Activated T-helper 1 cell treated with anti-CD3 and anti-CD28 coated beads, Interleukin-12 subunit alpha, Interleukin-12 subunit beta, Interleukin-2, Interleukin-4 antibody, amounts not matched to agents 30 ng/mL and 10 ng/mL and 1 ng/mL, durations not matched to agents 14 hours and 24 hours and 36 hours (primary cell): ENCODE measurements at places on chromosomes 13 and 19.

DNA sequence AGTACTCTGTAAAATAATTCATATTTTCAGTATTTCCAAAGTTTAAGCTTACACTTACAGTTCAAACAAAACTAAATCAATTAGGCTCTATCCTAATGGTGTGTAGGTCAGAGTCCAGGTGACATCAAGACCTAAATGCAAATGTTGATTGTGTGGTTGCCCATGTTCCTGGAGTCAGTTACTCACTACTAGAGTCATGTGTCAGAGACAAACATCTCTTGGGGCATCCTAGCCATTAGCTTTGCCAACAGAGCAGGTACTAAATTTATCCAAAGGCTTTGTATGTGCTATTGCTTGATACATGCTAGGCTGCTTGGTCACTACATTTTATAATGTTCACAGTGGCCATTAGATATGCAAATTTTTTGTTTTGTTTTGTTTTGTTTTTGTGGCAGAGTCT, 11.7 kb downstream of the SPRY2 start:
- peaks cover 4% of the 10 kb centered on the region for H3K27me3 ChIP-seq
- H3K27ac ChIP-seq, result no peak overlapping the region
- no peaks in the 10 kb centered on the region for H3K4me1 ChIP-seq
- no peaks in the 10 kb centered on the region for H3K36me3 ChIP-seq
- no peak overlapping the region for H3K4me3 ChIP-seq

- peaks cover 9% of the 10 kb centered on the region for H3K4me1 ChIP-seq
- no peaks in the 10 kb centered on the region for H3K36me3 ChIP-seq
- H3K4me3 ChIP-seq, result peak within 1 kb of the TSS; percentile 81
Measured at GRCh38 chr13:112968910-112969691, at the start of gene MCF2L. Gene MCF2L (plus strand): TSS chr13:112969214. CDS start chr13:112969380, 166 bp downstream.

GRCh38 chr19:45161738-45162607, 1.2 kb upstream of the NKPD1 start:
- H3K4me3 ChIP-seq, result no peak overlapping the region
- no peak for DNase-seq
- H3K4me1 ChIP-seq, result peaks cover 14% of the 10 kb centered on the region
- H3K36me3 ChIP-seq, result peaks cover 1% of the 10 kb centered on the region

- no peaks in the 10 kb centered on the region for H3K36me3 ChIP-seq
- H3K4me3 ChIP-seq, result no peak overlapping the region
- H3K27me3 ChIP-seq, result no peaks in the 10 kb centered on the region
Measured at GRCh38 chr19:53308339-53308811, 25.2 kb upstream of the ZNF845 start.

- no peak overlapping the region for H3K27ac ChIP-seq
- H3K4me3 ChIP-seq, result no peak overlapping the region
- H3K27me3 ChIP-seq, result peaks cover 17% of the 10 kb centered on the region
- no peak for DNase-seq
- H3K36me3 ChIP-seq, result no peaks in the 10 kb centered on the region
Measured at GRCh38 chr19:46460981-46461380, 10.4 kb downstream of the PNMA8A start.

GRCh38 chr13:61712621-61713020, 297.0 kb upstream of the PCDH20 start:
- no peak overlapping the region for H3K4me3 ChIP-seq
- H3K27me3 ChIP-seq, result no peaks in the 10 kb centered on the region
- H3K27ac ChIP-seq, result no peak overlapping the region
- no peaks in the 10 kb centered on the region for H3K4me1 ChIP-seq

GRCh38 chr19:14150770-14151661, 14.6 kb upstream of the ASF1B start:
- H3K4me1 ChIP-seq, result peaks cover 20% of the 10 kb centered on the region
- H3K27ac ChIP-seq, result no peak overlapping the region
- no peak for DNase-seq
- no peak overlapping the region for H3K4me3 ChIP-seq
- peaks cover 9% of the 10 kb centered on the region for H3K36me3 ChIP-seq

GRCh38 chr19:6551607-6552450, 21.0 kb downstream of the TNFSF9 start:
- DNase-seq, result peak; percentile 40
- peaks cover 6% of the 10 kb centered on the region for H3K4me1 ChIP-seq
- no peak overlapping the region for H3K27ac ChIP-seq
- peaks cover 8% of the 10 kb centered on the region for H3K27me3 ChIP-seq
- no peaks in the 10 kb centered on the region for H3K36me3 ChIP-seq

- DNase-seq, result no peak
- no peak overlapping the region for H3K27ac ChIP-seq
- no peaks in the 10 kb centered on the region for H3K36me3 ChIP-seq
Measured at GRCh38 chr13:109422161-109422560, 364.2 kb downstream of the IRS2 start.

- no peaks in the 10 kb centered on the region for H3K36me3 ChIP-seq
- H3K4me1 ChIP-seq, result no peaks in the 10 kb centered on the region
- no peak for DNase-seq
- H3K27me3 ChIP-seq, result peaks cover 3% of the 10 kb centered on the region
- H3K4me3 ChIP-seq, result no peak overlapping the region
- H3K27ac ChIP-seq, result no peak overlapping the region
Measured at GRCh38 chr13:36160297-36160696, 29.1 kb upstream of the DCLK1 start.

GRCh38 chr19:7852851-7853769, 21.1 kb downstream of the PRR36 start:
- peaks cover 2% of the 10 kb centered on the region for H3K27me3 ChIP-seq
- H3K36me3 ChIP-seq, result no peaks in the 10 kb centered on the region
- DNase-seq, result peak; percentile 49
- no peak overlapping the region for H3K27ac ChIP-seq

- H3K36me3 ChIP-seq, result no peaks in the 10 kb centered on the region
- no peaks in the 10 kb centered on the region for H3K27me3 ChIP-seq
- H3K27ac ChIP-seq, result no peak overlapping the region
- H3K4me3 ChIP-seq, result no peak overlapping the region
- no peaks in the 10 kb centered on the region for H3K4me1 ChIP-seq
- DNase-seq, result no peak
Measured at GRCh38 chr13:63092456-63092855, 1676.8 kb upstream of the PCDH20 start.

- H3K27me3 ChIP-seq, result no peaks in the 10 kb centered on the region
- H3K27ac ChIP-seq, result no peak overlapping the region
Measured at GRCh38 chr13:45119469-45119990, 780 bp upstream of the GTF2F2 start.

- DNase-seq, result no peak
- no peaks in the 10 kb centered on the region for H3K4me1 ChIP-seq
- peaks cover 2% of the 10 kb centered on the region for H3K27me3 ChIP-seq
- H3K36me3 ChIP-seq, result no peaks in the 10 kb centered on the region
- H3K4me3 ChIP-seq, result no peak overlapping the region
Measured at GRCh38 chr13:74555651-74556420, 421.6 kb upstream of the KLF12 start.

- H3K27me3 ChIP-seq, result no peaks in the 10 kb centered on the region
- H3K36me3 ChIP-seq, result peaks cover 20% of the 10 kb centered on the region
- H3K27ac ChIP-seq, result peak overlapping the region; percentile 11
- DNase-seq, result no peak
- no peak overlapping the region for H3K4me3 ChIP-seq
- H3K4me1 ChIP-seq, result peaks cover 24% of the 10 kb centered on the region
Measured at GRCh38 chr13:51396352-51396751, 56.5 kb downstream of the INTS6 start.

GRCh38 chr19:33429891-33430673, 56.6 kb downstream of the CEBPG start:
- no peak overlapping the region for H3K4me3 ChIP-seq
- no peak for DNase-seq
- no peak overlapping the region for H3K27ac ChIP-seq
- no peaks in the 10 kb centered on the region for H3K36me3 ChIP-seq
- H3K27me3 ChIP-seq, result peaks cover 2% of the 10 kb centered on the region

DNA sequence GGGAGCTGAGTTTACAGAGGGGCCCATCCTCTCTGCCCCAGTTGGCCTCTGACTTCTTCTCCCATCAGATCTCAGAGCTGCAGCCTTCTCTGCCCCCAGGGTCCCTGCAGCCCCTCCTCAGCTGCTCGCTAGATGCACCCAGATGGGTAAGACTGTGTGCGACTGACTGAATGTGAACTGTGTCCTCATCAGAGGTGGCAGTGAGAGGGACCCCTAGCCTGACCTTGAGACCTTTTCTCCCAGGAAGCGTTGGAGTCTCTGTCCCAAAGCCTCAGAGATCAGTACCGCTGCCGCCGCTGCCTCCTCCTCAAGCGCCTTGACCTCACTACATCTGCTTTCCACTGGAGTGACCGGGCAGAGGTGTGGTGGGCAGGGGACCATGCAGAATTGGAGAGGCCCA, 2.4 kb downstream of the FAM98C start:
- DNase-seq, result no peak
- peaks cover 21% of the 10 kb centered on the region for H3K4me1 ChIP-seq
- H3K4me3 ChIP-seq, result peak overlapping the region; percentile 64
- peak overlapping the region; percentile 23 for H3K27ac ChIP-seq
- H3K36me3 ChIP-seq, result peaks cover 8% of the 10 kb centered on the region

GRCh38 chr13:29707876-29708543, 112.5 kb upstream of the SLC7A1 start:
- H3K27ac ChIP-seq, result no peak overlapping the region
- no peaks in the 10 kb centered on the region for H3K36me3 ChIP-seq
- DNase-seq, result peak; percentile 31
- H3K4me1 ChIP-seq, result no peaks in the 10 kb centered on the region
- peaks cover 12% of the 10 kb centered on the region for H3K27me3 ChIP-seq
- H3K4me3 ChIP-seq, result no peak overlapping the region

GRCh38 chr13:112734696-112735547, 45.1 kb downstream of the ATP11A start:
- H3K27ac ChIP-seq, result no peak overlapping the region
- H3K36me3 ChIP-seq, result no peaks in the 10 kb centered on the region
- no peak for DNase-seq
- H3K4me1 ChIP-seq, result no peaks in the 10 kb centered on the region

- DNase-seq, result no peak
- H3K27ac ChIP-seq, result no peak overlapping the region
- no peaks in the 10 kb centered on the region for H3K27me3 ChIP-seq
- H3K4me1 ChIP-seq, result no peaks in the 10 kb centered on the region
- no peaks in the 10 kb centered on the region for H3K36me3 ChIP-seq
Measured at GRCh38 chr13:84050536-84050935, 168.3 kb upstream of the SLITRK1 start.

DNA sequence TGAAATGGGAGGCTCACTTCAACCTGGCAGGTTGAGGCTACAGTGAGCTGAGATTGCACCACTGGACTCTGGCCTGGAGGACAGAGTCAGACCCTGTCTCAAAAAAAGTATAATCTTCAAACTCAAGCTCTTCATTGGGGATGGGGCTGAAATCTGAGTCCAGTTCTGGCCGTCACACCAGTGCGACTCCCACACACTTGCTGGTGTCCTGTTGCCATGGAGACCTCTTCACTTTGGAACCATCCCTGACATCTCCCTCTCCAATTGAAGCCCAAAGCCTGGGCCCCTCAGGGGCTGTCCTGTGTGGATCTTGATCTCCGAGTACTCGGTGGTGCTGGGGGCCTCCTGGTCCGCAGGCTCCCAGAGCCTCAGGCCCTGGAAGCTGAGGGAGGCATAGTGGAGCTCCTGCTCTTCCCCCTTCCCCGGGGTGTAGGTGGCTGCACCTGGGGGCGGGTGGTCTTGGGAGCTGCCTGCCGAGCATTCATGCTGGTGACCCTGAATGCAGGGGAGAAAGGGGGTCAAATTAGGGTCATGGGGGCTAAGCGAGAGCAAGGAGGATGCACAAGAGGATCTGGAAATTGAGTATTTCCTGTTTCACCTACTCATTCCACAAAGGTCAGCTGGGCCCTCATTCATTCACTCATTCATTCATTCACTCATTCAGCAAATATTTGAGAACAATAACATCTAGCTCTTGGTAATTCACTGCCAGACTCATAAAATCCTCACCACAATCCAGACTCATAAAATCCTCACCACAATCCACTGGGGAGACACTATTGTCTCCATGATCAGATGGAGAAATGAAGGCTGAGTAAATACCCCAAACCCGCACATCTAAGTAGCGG, 11.0 kb downstream of the SIGLEC11 start:
- H3K36me3 ChIP-seq, result no peaks in the 10 kb centered on the region
- peaks cover 13% of the 10 kb centered on the region for H3K4me1 ChIP-seq
- no peak overlapping the region for H3K4me3 ChIP-seq
- DNase-seq, result no peak
- H3K27me3 ChIP-seq, result peaks cover 11% of the 10 kb centered on the region

DNA sequence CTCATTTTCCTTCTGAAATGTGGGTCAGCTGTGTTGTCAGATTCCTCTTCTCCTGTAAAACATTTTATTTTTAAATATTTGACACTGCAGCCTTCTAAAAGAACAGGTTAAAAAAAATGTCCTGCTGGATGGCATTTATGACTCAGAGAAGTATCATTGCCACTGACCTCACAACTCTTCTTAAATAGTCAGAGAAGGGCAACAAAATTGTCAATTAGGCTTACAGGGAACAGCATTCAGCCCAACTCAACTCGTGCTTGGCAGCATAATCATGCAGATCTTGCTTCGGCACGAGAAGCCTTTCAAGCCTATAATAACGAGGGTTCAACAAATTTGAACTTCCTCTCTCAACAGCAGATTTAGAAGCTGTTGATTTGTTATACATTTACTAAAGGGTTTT, 296.7 kb upstream of the DACH1 start:
- DNase-seq, result no peak
- H3K27ac ChIP-seq, result no peak overlapping the region
- no peaks in the 10 kb centered on the region for H3K27me3 ChIP-seq

- no peak overlapping the region for H3K27ac ChIP-seq
- no peak overlapping the region for H3K4me3 ChIP-seq
- no peaks in the 10 kb centered on the region for H3K4me1 ChIP-seq
- no peak for DNase-seq
- no peaks in the 10 kb centered on the region for H3K27me3 ChIP-seq
- peaks cover 9% of the 10 kb centered on the region for H3K36me3 ChIP-seq
Measured at GRCh38 chr19:7552781-7553180, 17.3 kb downstream of the PNPLA6 start.

DNA sequence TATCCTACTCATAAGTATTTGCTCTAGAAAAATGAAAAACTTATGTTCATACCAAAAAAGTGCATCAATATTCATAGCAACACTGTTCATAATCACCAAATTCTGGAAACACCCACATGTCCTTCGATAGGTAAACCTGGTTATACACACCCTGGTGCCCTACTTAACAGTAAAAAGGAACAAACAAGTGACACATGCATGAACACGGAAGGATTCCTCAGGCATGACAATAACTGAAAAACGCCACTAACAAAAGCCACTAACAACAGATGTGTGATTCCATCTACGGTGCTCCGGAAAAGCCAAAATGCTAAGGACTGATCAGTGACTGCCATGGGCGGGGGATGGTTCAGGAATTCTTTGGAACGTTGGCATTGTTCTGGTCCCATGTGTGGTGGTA, 65.5 kb downstream of the STK24 start:
- peak overlapping the region; percentile 4 for H3K27ac ChIP-seq
- H3K4me1 ChIP-seq, result peaks cover 80% of the 10 kb centered on the region
- DNase-seq, result no peak
- H3K36me3 ChIP-seq, result peaks cover 29% of the 10 kb centered on the region

DNA sequence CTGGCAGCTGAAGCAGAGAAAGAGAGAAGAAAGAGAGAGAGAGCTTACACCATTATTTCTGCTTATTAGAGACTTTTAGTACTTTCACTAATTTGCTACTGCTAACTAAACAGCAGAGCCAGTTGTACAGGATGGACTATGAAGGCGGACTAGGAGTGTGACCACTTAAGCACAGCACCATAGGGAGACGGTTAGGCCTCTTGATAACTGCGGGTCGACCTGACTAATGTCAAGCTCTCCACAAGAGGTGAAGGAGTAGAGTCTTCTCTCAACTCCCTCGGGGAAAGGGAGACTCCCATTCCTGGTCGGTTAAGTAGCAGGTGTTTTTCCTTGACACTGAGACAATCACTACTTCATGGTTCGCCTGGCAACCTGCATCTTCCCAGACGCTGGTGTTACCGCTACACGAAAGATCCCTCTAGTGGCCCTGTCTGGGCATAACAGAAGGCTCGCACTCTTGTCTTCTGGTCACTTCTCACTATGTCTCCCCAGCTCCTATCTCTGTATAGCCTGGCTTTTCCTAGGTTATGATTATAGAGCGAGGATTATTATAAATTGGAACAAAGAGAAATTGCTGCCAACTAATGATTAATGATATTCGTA, 5.3 kb upstream of the PSG7 start:
- no peak overlapping the region for H3K27ac ChIP-seq
- H3K36me3 ChIP-seq, result no peaks in the 10 kb centered on the region
- no peak for DNase-seq
